ENCODE measurements at places on chromosomes 7 and 10.

GRCh38 chr10:132419538-132420468, 22.8 kb downstream of the PWWP2B start:
- DNase-seq = no peak

DNA sequence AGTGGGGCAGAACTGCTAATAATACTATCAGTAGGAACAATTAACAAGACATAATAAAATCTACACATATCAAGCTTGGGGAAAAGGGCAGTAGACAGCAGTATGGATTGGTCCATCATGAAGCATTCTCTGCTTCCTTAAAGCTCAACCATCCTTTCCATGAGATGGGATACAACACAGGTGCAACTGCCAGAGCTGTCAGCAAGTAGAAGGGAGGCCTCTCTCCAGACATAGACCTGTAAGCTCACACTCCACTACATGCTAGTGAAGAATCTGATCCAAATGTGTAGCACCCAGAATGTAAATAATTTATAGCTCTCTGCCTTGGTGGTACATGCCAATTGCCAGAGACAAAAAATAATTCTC, 41.5 kb upstream of the ANAPC16 start:
- no peak for DNase-seq

- no peak for DNase-seq
Observed at GRCh38 chr10:86962136-86962980, 4.0 kb downstream of the SNCG start.

GRCh38 chr10:60423920-60424319, 34.2 kb upstream of the ANK3 start:
- DNase-seq = no peak

DNA sequence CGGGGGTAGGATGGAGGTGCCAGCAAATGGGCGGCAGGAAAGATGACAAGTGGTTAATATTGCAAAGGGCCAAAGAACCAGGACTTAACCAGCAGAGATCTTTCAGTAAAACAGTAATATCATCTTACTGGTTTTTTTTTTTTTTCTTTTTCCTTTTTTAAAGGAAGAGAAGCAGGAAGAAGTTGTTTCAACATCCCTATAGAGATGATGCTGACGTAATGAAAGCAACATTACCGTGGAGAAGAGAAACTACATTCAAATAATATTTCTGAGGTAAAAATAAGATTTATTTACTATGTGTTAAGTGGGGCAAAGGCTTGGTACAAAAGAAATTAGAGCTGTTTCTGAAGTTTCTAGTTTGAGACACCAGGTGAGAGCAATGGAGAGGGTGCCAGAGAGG, 11.0 kb downstream of the MINDY3 start:
- no peak for DNase-seq

- DNase-seq = no peak
Observed at GRCh38 chr7:18200266-18200665, 172.6 kb upstream of the PRPS1L1 start.

Data from NCI-H2029 treated with DMSO at 0.1 percent for 48 hours (cell line).